ENCODE measurements at places on chromosomes 6 and 20.

- DNase-seq = no peak
Observed at GRCh38 chr6:6790891-6791290, 202.4 kb downstream of the LY86 start.

DNA sequence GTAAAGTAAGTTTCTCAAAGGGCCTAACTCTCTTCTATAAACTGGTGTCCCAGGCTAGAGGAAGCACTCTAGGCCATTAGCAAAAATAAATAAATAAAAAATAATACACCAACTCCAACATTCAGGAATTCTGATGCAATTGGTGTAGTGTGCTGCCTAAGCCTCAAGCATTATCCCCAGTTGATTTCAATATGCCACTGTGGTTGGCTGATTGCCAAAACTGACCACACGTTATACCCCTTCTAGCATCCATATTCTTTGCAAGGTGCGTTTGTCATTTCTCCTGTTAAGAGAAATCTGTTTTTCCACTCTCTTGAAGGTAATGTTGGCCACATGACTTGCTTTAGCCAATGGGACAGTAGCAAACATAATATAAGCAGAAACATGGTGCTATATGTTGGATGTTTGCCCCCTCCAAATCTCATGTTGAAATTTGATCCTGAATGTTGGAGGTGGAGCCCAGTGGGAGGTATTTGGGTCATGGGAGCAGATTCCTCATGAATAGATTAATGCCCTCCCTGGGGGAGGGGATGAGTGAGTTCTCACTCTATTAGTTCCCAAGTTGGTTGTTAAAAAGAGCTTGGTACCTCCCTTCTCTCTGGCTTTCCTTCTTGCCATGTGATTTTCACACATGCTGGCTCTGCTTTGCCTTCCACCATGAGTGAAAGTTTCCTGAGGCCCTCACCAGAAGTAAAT lies 71.9 kb upstream of the PLCB4 start:
- no peak for DNase-seq

DNA sequence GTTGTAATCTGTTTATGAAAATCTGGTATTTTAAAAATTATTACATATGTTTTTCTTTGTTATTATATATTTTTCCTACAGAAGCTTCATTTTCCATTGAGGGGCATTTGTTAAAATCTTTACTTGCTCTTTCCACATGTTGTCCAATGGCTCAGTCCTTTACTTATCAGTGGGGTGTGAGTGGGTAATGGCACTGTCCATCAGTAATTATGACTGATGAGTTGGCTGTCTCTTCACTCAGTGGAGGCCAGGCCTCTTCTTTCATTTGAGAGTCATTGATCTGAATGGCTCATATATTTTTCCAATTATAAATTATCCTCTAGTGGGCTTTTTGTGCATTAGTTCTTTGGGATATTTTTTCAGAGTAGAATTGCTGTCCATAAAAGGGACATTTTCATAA lies 45.7 kb downstream of the FARS2 start:
- DNase-seq = no peak

DNA sequence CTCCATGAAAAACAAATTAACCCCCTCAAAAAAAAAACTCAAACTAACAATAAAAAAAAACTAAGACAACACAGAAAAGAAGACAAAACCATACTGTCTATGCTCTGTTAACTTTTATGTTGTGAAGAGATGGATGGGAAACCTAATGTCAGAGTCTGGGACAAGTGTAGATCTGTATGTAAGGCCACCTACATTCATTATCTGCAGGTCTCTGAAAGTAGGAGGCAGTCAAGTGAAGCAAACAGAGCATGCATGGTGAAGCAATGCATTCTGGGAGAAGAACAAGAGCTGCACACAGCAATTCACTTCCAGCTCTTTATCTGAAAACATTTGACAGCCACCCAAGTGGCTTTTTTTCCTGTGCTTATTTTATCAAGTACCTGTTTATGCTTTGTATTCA lies 452.0 kb downstream of the EPHA7 start:
- DNase-seq = no peak

DNA sequence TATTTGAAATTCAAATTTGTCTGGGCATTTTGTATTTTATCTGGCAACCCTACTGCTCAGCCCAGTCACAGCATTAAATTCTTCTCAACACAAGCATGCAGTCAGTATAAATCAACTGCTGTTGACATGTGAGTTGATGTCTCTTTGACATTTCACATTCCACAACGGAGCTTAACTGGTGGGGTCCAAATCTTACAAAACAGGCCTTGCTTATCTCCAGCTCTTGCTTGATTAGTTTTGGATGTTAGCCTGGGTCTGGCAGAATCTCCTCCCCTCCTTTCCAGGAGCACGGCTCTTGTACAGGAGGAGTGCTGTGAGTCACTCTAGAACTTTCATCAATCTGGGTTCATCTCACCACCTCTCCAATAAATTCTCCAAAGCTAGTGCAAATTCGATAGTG lies 80.8 kb upstream of the PHACTR1 start:
- DNase-seq = no peak

DNA sequence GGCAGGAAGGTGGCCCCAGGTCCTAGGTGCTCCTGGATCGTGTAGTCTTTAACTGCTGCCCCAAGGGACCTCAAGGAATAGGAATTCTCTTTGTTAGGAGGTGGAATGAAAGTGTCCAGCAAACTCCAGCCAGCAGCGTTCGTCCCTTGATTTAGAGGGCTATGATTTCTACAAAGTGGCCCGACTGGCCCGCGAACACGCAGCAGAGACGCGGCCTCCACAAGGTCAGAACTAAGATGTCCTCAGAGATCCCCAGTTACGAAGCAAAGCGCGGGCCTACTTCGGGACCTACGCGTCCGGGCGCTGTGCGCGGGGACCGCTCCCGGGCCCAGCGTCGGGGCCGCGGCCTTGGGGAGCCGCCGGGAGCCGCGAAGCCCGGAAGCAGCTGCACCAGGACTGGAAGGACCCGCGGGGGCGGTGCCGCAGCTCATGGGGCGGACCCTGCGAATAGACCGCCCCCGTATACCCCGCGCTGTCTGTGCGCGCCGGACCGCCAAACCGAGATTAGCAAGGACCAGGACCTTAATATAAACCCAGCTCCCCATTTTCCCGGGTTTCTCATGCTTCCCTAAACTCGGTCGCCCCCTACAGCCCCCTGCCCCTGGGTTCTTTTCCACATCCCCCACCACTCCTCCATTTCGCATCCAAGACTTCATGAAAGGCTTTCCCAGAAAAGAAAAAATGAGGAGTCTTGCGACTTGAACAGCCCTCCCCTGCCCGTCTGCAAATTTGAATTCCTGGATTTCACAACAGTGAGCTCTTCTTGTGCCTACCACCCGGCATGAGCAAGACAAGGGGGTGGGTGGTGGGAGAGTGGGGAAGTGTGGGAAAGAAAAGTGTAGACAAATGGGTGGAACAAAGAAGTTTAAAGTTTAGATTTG lies at the start of gene C6orf47:
Gene C6orf47, minus strand, starts transcription at position 398 of the 881 bp plus-strand sequence. CDS start 831 bp downstream, outside the sequence.
- no peak for DNase-seq

DNA sequence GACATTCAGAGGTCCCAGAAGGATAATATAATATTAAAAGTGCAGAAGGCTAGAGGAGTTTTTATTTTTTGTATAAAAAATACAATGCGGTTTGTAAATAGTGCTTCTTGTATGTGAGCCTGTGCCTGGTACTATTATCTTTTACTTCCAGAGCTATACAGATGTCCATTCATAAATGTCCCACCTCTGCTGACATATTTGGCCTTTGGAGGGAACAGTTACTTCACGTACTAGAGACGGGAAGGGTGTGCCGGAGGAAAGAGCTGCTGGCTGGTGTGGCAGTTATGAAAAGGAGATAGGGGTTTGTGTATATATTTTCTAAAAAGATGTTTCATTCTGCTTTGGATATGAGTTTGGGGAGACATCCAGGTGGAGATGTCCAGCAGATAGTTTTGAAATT lies 8.8 kb downstream of the CD109 start:
- no peak for DNase-seq

DNA sequence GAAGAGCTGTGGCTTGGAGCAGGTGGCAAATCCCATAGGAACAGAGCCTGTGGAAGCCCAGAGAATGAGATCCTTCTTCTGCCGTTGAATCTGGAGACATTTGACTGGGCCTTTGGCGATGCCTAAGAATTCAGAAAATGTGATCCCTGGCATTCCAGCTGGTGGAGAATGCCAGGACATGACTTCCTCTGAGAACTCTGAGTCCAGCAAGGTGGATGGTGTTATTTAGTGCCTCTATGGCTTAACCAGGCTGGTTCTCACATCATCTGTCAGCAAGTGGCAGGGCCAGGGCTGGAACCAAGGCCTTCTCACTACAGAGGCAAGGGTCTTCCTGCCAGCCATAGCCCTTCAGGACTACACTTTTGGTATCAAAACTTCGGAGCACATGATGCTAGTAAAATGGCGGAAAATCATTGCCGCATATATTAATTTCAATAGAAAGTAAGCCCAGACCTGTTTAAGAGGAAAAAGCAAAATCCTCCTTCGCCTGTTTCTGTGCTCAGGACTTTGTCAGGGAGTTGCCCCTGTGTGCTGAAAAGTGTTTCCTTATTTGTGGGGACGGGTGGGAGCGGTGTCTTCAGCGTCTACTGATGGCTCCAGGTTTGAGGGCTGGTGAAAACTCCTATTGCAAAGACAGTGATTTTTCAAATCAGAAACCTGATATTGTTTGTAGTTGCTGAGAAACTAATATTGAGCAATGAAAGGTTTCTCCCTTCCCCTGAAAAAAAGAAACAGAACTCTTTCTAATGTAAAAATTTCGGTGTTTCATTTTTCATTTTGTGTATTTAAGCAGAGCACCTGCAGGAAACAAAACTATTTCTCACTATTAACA lies 23.9 kb downstream of the DUSP22 start:
- DNase-seq = no peak

GRCh38 chr6:38403548-38403947 lies 236.2 kb downstream of the BTBD9 start:
- no peak for DNase-seq

GRCh38 chr6:167906899-167907298 lies 80.2 kb downstream of the AFDN start:
- no peak for DNase-seq

GRCh38 chr6:20162515-20162914 lies 49.8 kb downstream of the MBOAT1 start:
- no peak for DNase-seq

GRCh38 chr6:77178821-77179220 lies 284.5 kb downstream of the HTR1B start:
- peak; percentile 29 for DNase-seq

- no peak for DNase-seq
Observed at GRCh38 chr6:52672412-52673025, 1.6 kb downstream of the TMEM14A start.

GRCh38 chr6:27847706-27848105 lies 64.5 kb downstream of the OR2B2 start:
- no peak for DNase-seq

DNA sequence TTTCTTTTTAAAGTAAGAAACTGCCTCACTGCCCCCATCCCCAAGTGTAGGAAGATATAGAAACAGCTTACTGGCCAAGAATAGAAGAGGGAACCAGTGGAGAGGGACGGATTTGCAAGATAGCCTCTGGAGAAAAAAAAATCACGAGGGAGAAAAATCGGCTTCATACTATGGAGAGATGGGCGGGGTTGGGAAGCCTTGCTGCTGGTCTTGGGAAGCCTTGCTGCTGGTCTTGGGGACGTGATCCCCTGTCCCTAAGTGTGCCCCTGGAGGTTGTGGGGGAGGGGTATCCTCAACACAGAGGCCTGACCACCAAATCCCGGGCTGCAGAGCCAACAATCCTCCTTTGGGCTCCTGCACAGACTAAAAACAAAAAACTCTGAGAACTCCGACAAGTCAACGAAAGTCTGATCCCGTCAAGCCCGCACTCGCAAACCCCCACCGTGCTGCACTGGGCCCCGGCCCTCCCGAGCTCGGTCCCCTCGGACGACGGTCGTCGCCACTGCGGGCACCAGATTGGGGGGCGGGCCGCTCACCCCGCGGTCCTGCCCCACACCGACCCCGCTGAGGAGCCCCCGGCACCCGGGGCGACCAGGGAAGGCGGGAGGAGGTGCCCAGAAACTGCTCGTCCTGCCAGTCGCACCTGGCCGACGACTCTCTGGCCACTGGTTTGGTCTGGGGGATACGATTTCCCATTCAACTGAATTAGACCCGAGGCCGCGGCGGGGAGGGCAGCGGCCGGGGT lies 750 bp downstream of the MAP7 start:
- no peak for DNase-seq

DNA sequence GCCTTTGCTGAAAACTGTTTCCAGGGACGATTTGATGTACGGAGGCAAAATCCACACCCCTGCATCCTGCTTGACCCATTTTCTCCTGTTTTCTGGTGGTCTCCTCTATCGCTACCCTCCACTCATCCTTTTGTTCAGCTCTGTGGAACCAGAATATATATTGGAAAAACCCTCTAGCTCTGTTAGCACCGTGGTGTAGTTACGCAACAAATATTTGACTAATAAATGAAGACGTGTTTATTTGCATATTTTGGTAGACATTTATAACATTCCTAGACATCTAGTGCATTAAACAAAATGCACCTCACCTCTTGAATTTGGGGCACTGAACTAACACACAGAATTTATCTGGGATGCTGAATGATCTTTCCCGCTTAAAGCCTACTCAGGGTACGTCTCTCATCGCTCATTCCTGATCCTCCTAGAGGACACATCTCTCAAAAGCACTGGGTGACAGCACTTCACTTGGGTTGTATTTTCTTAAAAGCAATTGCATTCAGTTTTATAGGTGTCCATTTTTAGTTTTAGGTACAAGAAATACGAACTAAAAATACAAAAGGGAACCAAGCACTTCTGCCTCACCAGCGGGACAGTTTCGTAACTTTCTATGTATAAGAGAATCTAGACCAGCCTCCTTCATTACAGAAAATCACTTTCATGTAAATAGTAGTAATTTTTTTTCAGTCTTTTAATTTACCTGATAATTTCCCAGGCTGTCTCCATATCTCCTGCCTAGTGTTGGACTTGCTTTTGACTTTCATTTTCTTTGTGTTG lies 59.2 kb downstream of the SNRNP48 start:
- DNase-seq = no peak

DNA sequence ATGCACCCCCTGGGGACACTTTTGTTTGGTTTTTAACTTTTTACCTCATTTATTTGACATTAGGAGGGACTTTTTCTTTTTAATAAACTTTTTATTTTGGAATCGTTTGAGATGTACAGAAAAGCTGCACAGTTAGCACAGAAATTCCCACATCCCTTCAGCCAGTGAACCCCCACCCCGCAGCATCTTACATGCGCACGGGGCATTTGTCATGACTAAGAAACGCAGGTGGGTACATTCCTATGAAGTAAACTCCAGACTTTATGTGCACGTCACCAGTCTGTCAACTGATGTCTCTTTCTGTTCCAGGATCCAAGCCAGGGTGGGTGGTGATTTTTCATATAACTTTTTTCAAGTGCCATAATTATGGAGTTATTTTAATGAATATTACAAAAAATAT lies 4.9 kb upstream of the ZNF831 start:
- DNase-seq = no peak

GRCh38 chr6:27040244-27041042 lies 207.1 kb upstream of the PRSS16 start:
- no peak for DNase-seq

- no peak for DNase-seq
Observed at GRCh38 chr6:30493643-30494250, 4.4 kb downstream of the HLA-E start.

- no peak for DNase-seq
Observed at GRCh38 chr6:100456141-100456907, 8.4 kb downstream of the SIM1 start.

- no peak for DNase-seq
Observed at GRCh38 chr6:170027647-170028043, 263.2 kb downstream of the DLL1 start.

- no peak for DNase-seq
Observed at GRCh38 chr20:41361757-41362747, 4.6 kb downstream of the EMILIN3 start.

GRCh38 chr6:93416571-93417420 lies 2.6 kb downstream of the EPHA7 start:
- DNase-seq = peak; percentile 29

- peak; percentile 56 for DNase-seq
Observed at GRCh38 chr6:49606721-49607390, 29.8 kb downstream of the RHAG start.

All from HS-5 (cell line).